ENCODE measurements at places on chromosomes 12 and 14.
A peak's percentile ranks its signal among the peaks of the same experiment; 100 is the strongest.

DNA sequence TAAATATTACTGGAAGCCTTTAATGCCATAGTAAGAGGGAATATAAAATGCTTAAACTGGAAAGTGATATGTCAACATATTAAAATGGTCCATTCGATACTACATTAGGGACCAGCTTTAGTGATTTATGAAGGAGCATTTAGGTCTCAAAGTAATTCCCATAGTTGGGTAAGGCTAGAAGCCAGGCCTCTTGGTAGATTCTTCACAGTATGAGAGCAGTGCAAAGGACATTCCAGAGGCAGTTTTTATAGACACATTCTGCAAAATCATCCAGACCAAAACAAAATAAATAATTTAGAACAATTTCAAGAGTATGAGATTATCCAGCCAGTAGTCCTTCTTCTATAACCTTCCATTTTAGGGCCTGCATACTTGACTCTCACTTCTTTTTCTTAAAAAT lies 142.6 kb upstream of the PDZRN4 start:
- no peak for DNase-seq

GRCh38 chr14:83300476-83301064 lies 1766.9 kb upstream of the SEL1L start:
- no peak for DNase-seq

- DNase-seq = no peak
These were observed 177.3 kb upstream of the DDHD1 start for GRCh38 chr14:53330441-53330840.

GRCh38 chr14:23378612-23379220 lies 1.9 kb downstream of the CMTM5 start:
- no peak for DNase-seq

GRCh38 chr12:120761519-120761934 lies 35.9 kb downstream of the ACADS start:
- no peak for DNase-seq

DNA sequence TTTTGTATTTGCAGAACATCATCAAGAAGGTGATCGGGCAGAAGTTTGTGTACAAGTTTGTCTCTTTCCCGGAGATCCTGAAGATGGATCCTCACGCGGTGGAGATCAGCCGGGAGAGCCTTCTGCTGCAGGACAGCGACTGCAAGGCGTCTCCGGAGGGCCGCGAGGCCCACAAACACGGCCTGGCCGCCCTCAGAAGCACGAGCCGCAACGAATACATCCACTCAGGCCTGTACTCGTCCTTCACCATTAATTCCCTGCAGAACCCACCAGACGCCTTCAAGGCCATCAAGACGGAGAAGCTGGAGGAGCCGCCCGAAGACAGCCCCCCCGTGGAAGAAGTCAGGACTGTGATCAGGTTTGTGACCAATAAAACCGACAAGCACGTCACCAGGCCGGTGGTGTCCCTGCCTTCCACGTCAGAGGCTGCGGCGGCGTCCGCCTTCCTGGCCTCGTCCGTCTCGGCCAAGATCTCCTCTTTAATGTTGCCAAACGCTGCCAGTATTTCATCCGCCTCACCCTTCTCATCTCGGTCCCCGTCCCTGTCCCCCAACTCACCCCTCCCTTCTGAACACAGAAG lies 52.8 kb downstream of the ELK3 start:
- peak; percentile 9 for DNase-seq

DNA sequence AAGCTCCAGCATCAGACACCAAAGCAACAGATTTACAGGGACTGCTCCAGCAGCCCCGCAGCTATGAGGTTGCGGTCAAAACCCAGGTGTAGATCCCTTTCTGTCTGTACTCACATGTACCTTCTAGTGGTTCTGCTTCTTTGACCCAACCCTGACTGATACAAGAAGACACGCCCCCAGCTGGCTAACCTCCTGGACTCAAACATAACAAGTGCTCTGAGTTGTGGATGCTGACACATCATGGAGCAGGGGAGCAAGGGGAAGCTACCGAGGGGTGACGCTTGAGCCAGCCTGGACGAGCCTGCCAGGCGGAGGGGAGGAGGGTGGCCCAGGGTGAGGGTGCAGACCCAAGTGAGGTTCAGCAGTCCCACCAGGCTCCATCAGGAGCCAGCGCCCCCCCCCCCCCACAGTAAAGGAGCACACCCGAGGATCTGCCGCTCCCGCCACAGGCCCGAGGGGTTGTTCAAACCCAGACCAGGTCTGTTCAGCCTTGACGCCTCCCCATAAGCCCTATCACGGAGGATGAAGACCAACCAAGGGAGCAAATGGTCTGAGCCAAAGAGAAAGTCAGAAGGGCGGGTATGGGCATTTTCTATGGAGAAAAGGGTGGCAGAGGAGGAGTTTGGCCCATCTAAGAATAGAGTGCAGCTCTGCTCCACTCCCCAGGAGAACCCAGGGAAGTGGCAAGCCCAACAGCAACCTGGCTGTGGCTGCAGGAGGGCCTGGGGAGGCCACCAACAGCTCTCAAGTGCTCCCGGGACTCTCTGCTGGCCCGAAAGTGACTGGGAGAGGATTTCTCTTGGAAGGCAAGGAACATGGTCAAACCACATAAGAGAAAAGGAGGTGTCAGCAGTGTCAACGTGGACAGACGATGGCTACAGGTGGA lies 229.4 kb downstream of the BCL11B start:
- DNase-seq = no peak

DNA sequence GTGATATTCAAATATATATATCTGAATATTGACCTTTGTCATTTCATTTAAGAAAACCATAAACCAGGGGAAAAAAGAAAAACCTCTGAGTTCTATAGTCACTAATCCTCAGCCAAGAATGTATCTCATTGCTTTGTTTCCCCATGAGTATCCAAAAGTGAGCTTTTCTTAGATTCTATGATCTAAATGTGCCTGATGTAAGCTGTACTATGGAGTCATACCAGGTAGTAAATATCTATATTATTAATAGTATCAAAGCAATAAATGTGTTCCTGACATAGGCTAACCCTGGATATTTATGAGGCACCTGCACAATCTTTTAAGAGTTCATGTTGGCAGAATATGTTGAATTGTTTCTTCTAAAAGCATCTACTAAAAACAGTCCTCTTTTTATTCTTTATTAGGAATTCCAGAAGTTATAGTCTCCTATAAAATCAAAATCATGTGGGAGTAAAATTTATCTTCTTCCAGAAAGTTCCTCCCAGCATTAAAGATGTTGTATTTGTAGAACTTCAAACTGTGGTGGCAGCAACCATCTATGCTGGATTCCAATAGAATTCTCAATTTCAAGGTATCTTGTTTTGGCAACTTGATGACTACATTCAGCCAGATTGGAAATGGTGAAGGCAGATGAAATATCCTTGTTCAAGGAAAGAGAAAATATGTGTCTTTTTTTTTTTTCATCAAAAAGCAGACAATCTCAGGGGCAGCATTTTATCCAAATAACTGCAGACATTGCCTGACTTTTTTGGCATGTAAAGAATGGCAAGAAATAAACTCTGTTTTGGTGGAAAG lies 139.7 kb upstream of the RASSF8 start:
- no peak for DNase-seq

GRCh38 chr14:105023791-105024480 lies 3.1 kb upstream of the CDCA4 start:
- no peak for DNase-seq

- DNase-seq = no peak
These were observed 80.2 kb downstream of the BAZ1A start for GRCh38 chr14:34794941-34795340.

DNA sequence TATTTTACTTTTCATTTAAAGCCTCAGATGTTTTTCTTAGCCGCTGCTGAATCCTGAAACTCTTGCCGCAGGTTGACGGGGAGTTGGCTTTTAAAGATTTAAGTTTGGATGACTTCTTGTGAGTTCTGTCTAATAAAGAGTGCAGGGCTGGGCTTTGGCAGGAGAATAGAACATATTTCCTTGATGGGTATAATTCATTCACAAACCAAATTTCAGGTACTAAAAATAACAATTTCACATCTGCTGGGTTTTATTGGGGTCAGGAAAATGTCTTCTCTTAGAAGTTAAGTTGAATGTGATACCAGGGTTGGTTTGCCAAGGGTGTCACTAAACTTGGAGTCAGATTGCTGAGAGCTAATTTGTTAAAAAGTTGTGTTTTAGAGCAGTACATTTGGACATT lies 9.7 kb downstream of the SP1 start:
- DNase-seq = no peak

GRCh38 chr12:90280564-90281058 lies 572.0 kb upstream of the ATP2B1 start:
- DNase-seq = peak; percentile 50

DNA sequence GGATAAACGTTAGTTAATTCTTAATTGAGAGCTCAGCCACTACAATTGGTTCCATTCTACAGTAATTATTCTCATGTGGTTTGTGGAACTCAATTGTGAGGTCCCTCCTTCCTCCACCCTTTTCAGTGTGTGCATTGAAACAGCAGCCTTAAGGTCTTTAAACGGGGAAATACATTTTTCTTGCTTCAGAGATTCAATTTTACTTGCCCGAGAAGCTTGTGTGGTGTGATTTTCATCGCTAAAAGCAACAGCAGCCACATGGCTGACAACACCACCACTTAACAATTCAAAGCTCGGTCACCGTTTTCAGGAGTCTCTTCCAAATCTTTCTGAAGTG lies 733 bp upstream of the PPFIBP1 start:
- DNase-seq = no peak

GRCh38 chr14:39232554-39233415 lies 930 bp upstream of the MIA2 start:
- DNase-seq = no peak

GRCh38 chr12:92431146-92431545 lies 271.6 kb upstream of the PLEKHG7 start:
- peak; percentile 35 for DNase-seq

DNA sequence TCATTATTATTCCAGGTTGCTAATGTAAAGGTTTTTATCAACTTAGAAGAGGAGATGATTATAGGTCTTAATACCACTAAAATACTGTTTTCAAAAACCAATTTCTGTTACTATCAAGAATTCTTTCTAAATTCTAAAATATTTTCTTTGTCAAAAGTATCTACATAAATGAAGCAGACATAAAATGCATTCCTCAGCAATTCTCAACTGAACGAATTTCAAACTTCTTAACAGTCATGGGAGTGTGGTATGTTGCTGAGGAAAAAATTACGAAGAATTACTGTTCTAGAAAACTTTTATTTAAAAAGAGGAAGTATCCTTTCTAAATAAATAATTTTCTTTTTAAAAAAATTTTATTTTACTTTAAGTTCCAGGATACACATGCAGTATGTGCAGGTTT lies 146.4 kb downstream of the SLC2A13 start:
- DNase-seq = no peak
